ENCODE measurements at places on chromosomes 2 and 18.

- DNase-seq, result peak; percentile 26
Observed at GRCh38 chr2:223943561-223944008, 1.6 kb downstream of the WDFY1 start.

GRCh38 chr2:240718896-240719490, 27.3 kb downstream of the AQP12A start:
- DNase-seq, result no peak

DNA sequence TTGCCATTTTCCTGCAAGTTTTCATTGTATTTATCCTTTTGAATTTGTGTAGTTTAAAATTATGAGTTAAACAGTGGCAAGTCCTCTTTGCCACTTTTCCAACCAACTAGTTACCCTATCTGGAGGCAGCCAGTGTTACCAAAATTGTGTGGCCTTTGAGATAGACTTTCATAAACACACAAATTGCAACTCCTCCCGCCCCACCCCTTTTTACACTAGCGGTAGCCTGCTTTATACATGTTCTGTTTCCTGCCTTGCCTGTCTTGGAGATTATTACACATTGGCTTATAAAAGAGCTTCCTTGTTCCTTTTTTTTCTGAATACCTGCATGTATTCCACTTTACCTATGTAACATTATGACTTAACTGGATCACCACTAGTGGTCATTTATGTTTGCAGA, 56.5 kb downstream of the RPIA start:
- DNase-seq, result no peak

GRCh38 chr18:33184175-33184574, 256.3 kb downstream of the CCDC178 start:
- DNase-seq, result no peak

GRCh38 chr18:46578987-46579386, 78.0 kb downstream of the LOXHD1 start:
- no peak for DNase-seq

GRCh38 chr2:177295484-177295883, 31.0 kb upstream of the NFE2L2 start:
- peak; percentile 49 for DNase-seq

- no peak for DNase-seq
Observed at GRCh38 chr2:190328573-190329147, 9.0 kb upstream of the HIBCH start.

- no peak for DNase-seq
Observed at GRCh38 chr2:68912732-68913131, 40.0 kb downstream of the GKN2 start.

DNA sequence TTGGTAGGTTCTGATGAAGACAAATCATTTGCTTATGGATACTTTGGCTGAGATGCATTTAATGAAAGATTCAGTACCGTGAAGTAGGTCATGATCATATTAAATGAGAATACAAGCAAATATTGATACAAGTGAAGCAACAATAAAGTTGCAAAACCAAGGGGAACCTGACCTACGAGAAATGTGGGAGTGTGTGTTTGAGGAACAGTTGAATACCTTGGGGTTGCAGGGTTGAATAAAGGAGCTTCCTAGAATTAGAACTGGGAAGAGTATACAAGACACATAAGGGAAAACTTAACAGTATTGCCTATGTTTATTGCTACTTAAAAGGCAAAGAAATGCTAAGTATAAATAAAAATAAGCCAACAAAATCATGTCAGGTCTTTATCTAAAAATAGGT, 702.9 kb downstream of the ERBB4 start:
- no peak for DNase-seq

DNA sequence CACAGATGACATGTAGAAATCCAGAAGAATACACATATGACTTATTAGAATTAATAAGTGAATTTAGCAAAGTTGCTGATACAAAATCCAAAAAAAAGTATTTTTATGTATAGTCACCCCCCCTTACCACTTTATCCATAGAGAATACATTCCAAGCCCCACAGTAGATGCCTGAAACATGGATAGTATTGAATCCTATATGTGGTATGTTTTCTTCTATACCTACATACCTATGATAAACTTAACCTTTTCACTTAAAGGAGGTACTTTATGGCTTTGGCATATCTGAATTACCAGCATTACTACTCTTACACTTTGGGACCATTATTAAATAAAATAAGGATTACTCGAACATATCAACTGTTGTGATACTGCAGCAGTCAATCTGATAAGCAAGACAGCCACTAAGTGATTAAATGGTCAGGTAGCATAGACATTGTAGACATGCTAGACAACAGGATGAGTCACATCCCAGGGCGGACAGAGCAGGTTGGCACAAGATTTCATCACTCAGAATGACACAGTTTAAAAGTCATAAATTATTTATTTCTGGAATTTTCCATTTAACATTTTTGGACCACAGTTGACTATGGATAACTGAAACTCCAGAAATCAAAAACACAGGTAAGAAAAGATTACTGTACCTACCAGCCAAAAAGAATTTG, 208.2 kb upstream of the CHAC2 start:
- DNase-seq, result no peak

DNA sequence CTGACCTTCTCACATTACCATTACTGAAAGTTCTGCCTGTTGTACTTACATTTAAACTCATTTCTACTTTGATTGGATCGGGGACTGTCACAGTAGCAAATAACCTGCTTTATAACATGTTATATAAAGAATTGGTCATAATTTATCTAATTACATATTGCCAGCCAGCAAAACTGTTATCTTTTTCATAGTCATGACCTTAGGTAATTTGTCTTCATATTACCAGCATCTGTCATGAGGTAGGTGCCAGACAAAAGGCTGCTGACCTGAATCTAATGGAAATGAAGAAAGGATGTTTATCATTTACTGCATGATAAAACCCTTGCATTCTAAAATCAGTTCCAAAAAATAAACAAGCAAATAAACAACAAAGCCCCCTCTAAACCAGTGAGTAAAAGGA, 89.4 kb upstream of the LRP1B start:
- no peak for DNase-seq

DNA sequence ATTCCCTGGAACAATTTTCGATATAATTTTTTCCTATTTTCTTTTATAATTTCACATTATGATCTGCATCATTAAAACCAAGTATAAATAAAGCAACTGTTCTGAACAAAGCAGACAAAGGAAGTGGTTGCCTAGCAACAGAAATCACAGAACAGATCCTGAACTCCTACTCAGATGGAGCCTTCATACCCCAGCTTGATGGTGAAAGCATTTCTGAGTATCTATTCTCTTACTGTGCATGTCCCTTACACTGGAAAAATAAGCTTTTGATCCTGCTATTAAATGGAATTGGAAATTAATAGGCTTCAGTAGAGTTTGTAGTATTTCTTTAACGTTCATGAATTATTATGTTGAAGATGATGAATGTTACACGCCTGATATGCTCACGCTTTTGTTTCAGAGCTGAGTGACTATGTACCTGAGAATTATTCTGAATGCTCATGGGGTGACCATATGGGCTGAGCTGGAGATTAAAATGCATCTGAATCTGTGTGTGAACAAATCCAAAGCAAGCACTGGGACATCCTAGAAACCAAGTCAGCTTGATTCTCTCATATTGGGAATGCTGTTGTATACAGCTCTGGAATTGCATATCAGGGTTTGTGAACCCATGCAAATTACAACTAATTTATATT, 254.0 kb downstream of the KCNJ3 start:
- DNase-seq, result no peak

DNA sequence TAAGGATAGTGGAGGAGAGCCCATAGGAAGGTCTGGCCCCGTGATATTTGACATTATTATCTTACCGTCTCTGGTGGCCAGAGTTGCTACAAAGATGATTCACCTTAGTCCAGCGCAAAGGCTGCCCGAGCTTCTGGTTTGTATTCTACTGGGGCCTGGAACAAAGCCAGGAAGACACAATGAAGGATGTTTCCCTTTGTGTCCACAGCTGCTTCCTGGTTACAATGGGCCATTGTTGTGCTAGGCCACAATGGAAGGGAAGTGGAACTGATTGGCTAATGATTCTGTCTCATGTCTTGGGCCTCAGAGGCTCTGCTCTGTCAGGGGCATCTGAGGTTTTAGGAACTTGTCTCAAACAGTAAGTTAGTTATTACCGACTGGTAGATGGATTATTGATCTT, 132.2 kb downstream of the TDRD15 start:
- peak; percentile 52 for DNase-seq

- no peak for DNase-seq
Observed at GRCh38 chr2:130286983-130287655, 55.6 kb upstream of the IMP4 start.

GRCh38 chr2:163563336-163563735, 172.5 kb downstream of the FIGN start:
- no peak for DNase-seq

DNA sequence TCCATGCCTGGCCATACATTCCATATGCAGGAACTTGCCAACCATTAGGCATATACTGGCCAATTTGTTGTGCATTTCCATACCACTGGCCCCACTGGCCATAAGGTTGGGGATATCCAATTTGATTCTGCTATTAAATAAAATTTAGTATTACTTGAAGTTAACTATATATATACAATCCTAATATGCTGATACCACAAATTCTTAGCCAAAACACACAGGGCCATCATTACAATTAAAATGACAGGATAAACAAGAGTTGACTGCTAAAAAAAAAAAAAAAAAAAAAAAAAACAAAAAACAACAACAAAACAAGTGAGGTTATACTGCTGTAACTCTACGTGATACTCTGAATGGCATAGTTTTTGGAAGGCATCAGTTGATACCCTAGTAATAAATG, 23.5 kb upstream of the C2orf42 start:
- no peak for DNase-seq

- DNase-seq, result no peak
Observed at GRCh38 chr2:45445037-45445436, 166.0 kb downstream of the SRBD1 start.

DNA sequence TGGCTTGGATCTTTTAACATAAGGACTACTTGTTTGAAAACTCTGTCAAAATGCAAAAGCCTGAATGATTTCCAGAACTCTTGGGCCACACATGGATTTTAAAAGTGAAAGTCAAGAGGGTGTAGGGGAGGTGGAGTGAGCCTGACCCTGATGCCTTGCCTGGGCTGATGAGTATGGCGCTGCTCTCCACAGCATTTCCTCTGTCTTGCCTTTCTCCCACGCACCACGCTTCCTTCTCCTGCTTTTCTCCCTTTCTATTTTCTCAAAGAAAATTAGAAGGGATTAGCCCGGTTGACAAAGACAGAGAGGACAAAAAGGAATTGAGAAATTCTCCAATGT, 207.0 kb upstream of the CCDC68 start:
- DNase-seq, result no peak

DNA sequence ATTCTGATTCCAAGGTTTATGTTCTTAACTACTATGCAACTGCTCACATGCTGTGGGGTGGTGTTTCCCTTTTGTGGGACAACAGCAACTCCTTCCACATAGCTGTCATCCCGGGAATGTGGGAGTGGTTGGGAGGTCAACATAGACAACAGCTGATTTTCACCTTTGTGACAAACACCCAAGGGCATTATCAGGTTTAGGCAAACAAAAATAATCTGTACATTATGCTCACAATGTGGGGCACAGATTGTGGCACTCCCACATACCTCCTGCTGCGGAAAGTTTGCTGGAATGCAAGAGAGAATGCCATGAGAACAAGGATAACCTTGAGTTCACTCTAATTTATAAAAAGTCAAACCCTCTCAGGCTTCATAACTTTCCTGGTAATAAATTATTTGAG, 582.6 kb downstream of the CNTNAP5 start:
- DNase-seq, result no peak

GRCh38 chr2:173872714-173873113, 92.5 kb downstream of the SP3 start:
- no peak for DNase-seq

DNA sequence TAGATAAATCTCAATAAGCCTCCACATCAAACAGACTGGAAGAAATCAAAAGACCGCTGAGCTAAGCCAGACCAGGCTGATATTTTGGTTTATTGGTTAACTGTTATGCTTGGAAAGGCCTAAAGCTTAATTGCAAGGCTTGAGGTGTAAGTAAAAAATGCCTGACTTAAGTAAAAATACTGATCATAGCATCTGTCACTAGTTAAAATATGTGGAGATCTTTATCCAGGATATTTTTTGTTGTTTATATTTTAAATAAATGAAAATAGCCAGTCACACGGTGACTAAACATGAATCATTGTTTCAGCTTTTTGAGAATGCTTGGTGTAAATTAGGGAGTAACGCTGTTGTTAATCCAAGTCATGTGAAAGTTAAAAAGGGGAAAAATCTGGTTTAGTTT, 127.9 kb downstream of the THADA start:
- DNase-seq, result no peak

GRCh38 chr2:104468846-104469245, 385.1 kb upstream of the POU3F3 start:
- no peak for DNase-seq

GRCh38 chr2:178426388-178426787, 24.6 kb downstream of the PRKRA start:
- no peak for DNase-seq

- no peak for DNase-seq
Observed at GRCh38 chr2:211129798-211130197, 573.4 kb downstream of the CPS1 start.

GRCh38 chr2:136206613-136207012, 88.7 kb upstream of the CXCR4 start:
- no peak for DNase-seq

- no peak for DNase-seq
Observed at GRCh38 chr18:48219037-48219809, 190.0 kb downstream of the ZBTB7C start.

GRCh38 chr2:158782616-158783015, 12.5 kb upstream of the DAPL1 start:
- DNase-seq, result no peak

GRCh38 chr18:51390702-51391101, 193.2 kb upstream of the MEX3C start:
- DNase-seq, result no peak

DNA sequence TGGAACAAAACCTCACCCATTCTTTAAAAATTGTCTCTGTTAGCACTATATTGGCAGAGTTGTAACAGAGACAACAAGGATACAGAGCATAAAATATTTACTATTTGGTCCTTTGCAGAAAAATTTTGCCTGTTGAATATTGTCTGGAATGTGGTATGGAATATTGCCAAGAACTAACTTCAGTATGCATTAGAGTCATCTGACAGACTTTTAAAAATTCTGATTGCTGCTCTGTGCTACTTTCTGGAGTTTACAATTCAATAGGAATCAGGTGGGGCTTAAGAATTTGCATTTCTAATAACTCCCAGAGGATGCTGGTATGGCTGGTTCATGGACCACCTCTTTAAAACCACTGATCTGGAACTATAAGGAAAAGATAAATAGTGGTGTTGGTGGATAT, 32.8 kb upstream of the NYAP2 start:
- DNase-seq, result no peak

- DNase-seq, result peak; percentile 24
Observed at GRCh38 chr18:11689669-11690565, 853 bp downstream of the GNAL start.

DNA sequence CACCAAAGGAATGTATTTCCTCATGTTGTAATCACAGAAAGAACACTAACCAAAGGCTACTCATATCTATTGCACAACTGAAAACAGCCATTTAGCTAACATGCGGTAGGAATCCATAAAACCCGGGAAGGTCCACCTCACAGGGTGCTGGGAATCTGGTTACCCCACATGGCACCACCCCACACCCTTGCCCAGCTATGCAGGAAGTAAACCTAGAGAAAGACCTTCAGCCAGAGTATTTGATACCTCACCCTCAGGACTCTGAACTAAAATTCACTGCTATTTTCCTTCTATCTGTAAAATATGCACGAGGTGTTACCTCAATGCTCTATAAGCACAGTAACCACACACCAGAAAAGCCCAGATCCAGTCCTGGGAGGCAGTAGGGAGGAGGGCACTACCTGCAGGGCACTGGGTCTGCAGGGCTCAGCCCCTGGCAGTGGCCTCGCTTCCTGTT, 45.8 kb downstream of the PTPN2 start:
- no peak for DNase-seq
